GM12864 (cell line): ENCODE measurements at places on chromosomes 11 and 22.

DNA sequence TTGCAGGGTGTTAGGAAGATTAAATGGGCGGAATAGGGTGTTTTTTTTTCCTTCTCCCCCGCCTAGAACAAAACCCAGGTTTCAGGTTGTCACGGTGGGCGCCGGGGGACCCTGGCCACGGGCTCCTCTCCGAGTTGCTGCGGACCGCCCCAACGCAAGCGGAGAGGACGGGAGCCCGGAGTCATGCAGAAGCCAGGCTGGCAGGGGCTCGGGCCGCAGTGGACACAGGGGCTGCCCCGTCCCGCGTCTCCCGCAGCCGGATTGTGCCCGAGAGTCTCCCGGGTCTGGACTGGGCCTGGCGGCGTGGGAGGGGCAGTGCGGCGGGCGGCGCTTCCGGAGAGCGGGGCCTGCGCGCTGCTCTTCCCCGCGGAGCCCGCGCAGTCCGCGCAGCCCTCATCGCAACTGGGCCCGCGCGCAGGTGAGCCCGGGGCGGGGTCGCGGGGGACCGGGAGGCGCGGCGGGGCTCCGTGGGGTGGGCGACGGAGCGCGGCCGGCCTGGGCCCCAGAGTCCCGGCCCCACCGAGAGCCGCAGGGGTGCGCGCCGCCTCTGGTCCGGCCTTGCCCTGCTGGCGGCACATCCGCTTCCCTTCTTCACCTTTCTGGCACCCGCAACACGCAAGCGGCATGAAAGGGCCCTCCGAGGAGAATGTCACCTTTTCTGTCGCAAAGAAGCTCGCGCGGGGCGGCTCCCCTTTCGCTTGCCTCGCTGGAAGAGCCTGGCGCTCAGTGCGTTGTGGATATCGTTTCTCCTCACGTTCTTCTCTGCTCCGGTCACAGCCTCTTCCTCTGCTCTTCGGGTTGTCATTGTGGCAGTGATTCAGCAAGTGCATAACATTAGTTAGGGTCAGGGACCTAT, at the start of gene TIRAP:
Gene TIRAP, plus strand, starts transcription at position 358 of the 856 bp plus-strand sequence. CDS start 7,802 bp downstream, outside the sequence.
- no peak for DNase-seq

GRCh38 chr11:21278840-21279239, 609.5 kb downstream of the NELL1 start:
- no peak for DNase-seq

- no peak for DNase-seq
Measured at GRCh38 chr11:10572533-10572932, 4.1 kb upstream of the LYVE1 start.

- no peak for DNase-seq
Measured at GRCh38 chr11:84313830-84314359, 1027.7 kb upstream of the CCDC90B start.

GRCh38 chr11:6629892-6630631, 10.8 kb upstream of the TPP1 start:
- DNase-seq: no peak

DNA sequence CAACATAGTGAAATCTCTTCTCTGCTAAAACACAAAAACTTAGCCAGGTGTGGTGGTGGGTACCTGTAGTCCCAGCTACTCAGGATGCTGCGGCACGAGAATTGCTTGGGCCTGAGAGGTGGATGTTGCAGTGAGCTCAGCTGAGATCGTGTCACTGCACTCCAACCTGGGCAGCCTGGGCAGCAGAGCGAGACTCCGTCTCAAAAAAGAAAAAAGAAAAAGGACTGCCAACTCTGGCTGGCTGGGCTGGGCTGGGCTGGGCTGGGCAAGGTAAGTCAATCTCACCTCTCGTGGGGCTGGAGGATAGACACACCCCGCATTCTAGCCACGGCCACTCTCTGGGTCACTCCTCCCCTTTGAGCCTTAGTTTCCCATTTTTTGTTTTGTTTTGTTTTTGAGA, 26.9 kb downstream of the TEF start:
- DNase-seq: no peak

DNA sequence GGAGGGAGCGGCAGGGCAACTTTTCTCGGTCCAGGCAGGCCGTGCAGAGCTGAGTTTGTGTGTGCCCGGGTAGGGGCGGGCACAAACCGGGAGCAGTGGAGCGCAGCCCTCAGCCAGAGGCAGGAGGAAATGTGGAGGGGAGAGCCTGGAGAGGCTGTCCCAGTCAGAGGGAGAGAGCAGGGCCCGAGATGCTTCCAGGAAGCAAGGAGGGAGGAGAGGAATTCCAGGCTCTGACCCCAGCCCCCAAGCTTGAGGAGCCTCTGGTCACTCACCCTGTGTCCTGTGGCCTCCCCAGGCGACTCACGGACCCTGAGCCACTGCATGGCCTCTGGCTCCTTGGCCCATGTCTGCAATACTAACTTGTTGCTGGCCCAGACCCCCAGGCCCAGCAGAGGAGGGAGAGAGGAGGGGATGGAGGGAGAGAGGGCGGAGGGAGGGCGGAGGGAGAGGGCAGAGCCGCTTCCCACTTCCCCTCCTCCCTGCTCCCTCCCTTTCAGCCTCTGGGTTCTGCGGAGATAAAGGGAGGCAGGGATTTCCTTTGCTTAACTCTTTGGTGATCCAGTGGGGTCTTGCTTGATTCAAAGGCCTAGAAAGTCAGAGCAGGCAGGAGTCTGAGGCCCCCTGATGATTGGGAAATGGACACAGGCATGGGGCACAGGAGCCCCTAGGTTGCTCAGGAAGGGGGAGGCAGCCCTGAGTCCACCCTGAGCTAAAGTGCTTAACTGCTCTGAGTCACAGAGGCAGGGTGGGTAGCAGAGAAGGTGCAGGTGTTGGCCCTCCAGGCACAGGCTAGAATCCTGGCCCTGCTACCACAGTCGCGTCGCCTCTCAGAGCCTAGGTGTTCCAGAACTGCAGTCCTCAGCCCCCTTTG, at the start of gene C1QTNF6:
Gene C1QTNF6, minus strand, starts transcription at position 357 of the 871 bp plus-strand sequence. Its CDS starts 34 bp downstream, at position 323.
- DNase-seq: no peak

- no peak for DNase-seq
Measured at GRCh38 chr11:100760744-100761143, 73.7 kb downstream of the ARHGAP42 start.

DNA sequence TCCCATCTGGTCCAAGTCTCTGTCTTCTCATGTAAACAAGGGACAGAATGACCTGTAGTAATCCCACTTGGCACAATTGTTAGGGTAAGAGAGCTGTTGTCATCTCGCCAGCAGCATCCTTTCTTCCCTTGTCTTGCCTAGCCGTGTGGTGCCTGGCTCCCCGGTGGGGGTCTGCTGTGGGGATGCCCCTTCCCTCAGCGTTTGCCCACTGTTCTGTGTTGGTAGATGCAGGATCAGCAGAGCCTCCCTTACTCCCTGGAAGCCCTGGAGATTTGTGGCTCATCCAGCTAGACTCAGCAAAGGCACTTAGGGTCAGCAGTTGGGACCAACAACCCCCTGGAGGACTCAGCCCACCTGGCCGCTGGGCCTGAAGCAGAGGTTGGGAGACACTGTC, 13.0 kb downstream of the ACO2 start:
- DNase-seq: no peak

DNA sequence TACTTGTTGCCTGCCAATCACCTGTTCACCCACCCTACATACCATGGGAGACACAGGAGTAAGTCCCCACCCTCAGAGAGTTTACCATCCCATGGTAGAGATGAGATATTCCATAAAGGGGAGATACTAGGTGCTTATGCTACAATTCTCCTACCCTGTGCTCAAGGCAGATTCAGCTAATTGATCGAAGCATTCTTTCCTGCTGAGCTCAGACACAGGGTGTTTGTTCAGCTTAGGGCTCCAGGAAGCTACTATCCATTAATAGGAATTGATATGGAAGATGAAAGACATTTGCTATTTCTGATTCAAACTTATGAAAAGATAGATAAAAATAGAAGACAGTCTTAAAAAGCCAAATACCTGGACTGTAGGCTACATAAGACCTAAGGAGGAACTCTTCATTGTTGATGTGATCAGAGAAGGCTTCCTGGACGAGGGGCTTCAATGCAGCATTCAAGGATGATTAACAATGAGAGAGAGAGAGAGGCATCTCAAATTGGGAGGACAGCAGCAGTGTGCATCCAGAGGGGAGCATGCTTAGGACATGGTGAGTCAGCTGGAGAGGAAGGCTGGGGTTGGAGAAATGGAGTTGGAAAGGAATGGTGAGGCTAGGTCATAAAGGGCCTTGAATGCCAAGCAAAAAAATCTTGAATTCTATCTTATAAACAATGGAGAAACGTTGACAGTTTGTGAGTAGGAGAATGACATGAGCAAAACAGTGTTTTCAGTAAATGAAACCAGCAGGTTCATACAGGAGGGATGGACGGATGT, 15.0 kb downstream of the SYT13 start:
- no peak for DNase-seq

GRCh38 chr11:6402561-6402981, 12.3 kb downstream of the SMPD1 start:
- DNase-seq: peak; percentile 69

DNA sequence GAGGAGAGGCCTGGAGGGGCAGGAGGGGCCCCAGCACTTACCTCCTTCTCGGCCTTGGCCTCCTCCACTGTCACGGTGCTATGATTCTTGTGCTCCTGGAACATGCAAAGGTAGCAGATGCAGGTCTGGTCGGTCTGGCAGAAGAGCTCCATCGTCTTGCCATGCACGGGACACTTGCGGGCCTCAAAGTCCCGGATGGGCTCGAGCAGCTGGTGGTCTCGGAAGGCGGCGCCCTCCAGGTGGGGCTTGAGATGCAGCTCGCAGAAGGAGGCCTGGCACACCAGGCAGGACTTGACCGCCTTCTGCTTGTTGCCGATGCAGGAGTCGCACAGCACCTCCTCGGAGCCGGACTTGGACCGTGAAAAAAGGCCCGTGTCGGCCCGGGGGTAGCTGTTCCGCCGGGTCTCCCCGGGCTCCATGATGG, 714 bp downstream of the TRIM29 start:
- no peak for DNase-seq

DNA sequence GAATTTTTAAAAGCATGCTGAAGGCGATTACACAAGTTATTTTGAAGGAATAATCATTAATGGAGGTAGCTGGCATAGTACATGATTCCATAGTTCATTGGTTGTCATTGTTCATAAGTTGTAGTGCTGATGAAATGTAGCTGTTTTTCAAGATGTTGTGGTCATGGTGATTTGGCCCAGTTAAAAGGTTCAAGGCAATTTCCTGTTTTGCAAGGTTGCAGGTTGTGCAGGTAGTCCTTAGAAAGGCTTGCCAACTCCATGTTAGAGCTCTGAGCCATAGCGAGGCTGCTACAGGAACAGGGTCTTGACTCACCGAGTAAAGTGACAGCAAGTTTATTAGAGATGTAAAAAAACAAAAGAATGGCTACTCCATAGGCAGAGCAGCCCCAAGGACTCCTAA, 95.8 kb upstream of the CHORDC1 start:
- no peak for DNase-seq

- DNase-seq: no peak
Measured at GRCh38 chr11:4851033-4851432, 2.0 kb upstream of the OR51S1 start.

- no peak for DNase-seq
Measured at GRCh38 chr11:12625438-12626071, 48.7 kb upstream of the TEAD1 start.

DNA sequence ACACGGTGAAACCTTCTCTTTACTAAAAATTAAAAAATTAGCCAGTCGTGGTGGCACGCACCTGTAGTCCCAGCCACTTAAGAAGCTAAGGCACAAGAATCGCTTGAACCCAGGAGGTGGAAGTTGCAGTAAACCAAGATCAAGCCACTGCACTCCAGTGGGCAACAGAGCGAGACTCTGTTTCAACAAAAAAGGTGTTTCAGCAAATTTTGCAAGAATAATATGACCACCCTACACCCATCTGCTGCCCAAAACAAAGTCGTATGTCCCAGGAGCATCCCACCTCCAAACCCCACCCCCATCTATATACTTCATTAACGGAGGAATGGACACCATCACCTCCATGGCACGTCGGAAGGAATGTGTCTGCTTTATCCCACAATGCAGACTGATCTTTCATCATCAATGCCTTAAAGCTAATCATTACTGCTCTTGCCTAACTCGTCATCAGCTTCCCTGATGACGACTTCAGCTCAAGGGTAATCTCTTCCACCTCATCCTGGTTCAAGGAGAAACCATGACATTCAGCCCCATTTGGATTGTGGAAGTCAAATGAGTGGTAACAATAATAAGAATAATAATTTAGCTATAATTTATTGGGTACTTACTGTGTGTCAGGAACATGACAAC, 34.1 kb downstream of the SCGB1A1 start:
- no peak for DNase-seq

DNA sequence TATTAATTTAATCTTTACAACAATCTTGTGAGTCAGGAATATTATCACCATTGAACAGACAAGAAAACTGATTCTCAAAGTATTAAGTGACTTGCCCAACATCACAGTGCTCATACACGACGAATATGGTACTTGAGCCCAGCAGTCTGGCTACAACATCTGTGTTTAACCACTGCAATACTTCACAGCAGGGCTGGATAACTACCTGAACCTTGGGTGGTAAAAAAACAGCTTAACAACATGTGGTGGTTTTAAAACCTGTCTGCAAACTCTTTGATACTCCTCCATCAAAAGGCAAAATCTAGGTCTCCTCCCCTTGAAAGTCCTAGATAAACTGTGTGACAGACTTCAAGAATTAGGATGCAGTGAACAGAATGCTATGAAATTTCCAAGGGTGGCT, 424.6 kb upstream of the CADM1 start:
- DNase-seq: no peak

GRCh38 chr11:108565653-108566052, 27.9 kb downstream of the EXPH5 start:
- DNase-seq: no peak

DNA sequence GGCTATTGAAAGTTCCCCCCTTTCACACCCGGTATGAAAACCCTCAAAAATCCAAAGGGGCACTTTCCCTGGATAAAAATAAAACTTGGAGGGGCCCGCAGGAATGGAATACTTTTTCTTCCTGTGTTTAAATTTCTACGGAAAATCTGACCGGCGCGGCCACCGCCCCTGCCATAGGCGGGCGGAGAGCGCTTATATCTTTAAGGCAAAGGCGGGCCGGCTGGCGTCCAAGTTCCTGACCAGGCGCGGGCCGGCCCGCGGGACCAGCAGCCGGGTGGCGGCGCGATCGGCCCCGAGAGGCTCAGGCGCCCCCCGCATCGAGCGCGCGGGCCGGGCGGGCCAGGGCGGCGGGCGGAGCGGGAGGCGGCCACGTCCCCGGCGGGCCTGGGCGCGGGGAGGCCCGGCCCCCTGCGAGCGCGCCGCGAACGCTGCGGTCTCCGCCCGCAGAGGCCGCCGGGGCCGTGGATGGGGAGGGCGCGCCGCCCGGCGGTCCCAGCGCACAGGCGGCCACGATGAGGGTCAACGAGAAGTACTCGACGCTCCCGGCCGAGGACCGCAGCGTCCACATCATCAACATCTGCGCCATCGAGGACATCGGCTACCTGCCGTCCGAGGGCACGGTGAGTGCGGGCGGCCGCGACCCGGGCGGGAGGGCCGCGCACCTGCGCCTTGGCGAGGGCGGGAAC, at the start of gene ANO1:
Gene ANO1, plus strand, starts transcription at position 223 of the 686 bp plus-strand sequence. Its CDS starts 290 bp downstream, at position 513.
- DNase-seq: no peak

DNA sequence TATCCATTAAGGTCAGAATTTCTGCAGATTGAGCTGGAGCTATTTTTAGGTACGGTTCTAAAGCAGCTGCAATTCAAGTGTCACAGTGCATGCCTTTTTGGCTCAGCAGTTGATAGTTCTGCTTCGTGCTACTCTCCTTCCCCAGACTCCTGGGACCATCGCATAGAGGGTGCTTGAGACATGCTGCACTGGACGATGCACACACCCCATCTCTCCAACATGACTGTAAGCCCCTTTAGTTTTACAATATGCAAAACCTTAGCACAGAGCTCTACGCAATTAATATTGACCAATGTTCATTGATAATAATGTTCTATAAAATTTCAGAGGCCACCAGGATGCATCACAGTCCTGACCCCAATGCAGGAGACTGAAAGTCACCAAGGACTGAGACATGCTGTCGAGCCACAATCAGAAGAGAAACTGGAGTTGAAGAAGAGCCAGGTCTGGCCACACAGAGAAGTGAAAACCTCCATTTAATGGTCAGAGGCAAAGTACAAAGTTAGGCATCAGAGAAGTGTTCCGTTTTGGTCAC, 120.9 kb upstream of the ZC3H12C start:
- no peak for DNase-seq
